ENCODE measurements at places on chromosomes 7 and 10.

GRCh38 chr7:46512891-46513413 is 591.9 kb upstream of the IGFBP3 start:
- H3K27ac ChIP-seq, result no peak overlapping the region
- H3K4me3 ChIP-seq, result no peak overlapping the region
- DNase-seq, result no peak
- H3K36me3 ChIP-seq, result no peaks in the 10 kb centered on the region
- no peaks in the 10 kb centered on the region for H3K4me1 ChIP-seq
- H3K27me3 ChIP-seq, result no peaks in the 10 kb centered on the region

GRCh38 chr7:43372676-43373355 is 210.1 kb upstream of the STK17A start:
- H3K4me1 ChIP-seq, result no peaks in the 10 kb centered on the region
- peaks cover 17% of the 10 kb centered on the region for H3K27me3 ChIP-seq
- no peak overlapping the region for H3K4me3 ChIP-seq
- no peak for DNase-seq
- H3K27ac ChIP-seq, result no peak overlapping the region
- no peaks in the 10 kb centered on the region for H3K36me3 ChIP-seq

DNA sequence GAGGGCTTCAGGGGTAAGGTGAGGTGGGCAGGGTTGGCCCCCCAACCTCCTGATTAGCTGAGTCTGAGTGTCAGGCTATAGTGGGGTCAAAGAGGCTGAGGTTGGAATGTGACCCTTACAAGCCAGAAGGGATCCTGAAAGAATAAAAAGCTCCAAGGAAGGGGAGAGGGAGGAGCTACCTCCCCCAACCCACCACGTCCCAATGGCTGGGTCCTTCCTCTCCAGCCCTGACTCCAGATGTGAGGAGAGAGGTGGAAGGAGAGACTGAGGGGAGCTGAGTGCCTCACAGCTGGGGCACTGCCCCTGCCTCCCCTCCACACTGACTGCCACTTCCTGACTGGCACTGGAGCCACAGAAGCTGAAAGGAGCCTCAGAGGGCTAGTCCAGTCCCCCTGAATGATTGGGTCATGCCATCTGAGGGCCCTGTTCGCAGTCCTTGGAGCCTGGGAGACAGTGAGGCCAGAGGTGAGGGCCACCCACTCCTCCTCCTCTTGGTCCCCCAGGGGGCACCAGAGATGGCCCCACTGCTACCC is 20.6 kb downstream of the IMPDH1 start:
- H3K27ac ChIP-seq, result no peak overlapping the region
- H3K4me1 ChIP-seq, result peaks cover 2% of the 10 kb centered on the region
- DNase-seq, result no peak
- no peaks in the 10 kb centered on the region for H3K27me3 ChIP-seq
- no peaks in the 10 kb centered on the region for H3K36me3 ChIP-seq
- no peak overlapping the region for H3K4me3 ChIP-seq

DNA sequence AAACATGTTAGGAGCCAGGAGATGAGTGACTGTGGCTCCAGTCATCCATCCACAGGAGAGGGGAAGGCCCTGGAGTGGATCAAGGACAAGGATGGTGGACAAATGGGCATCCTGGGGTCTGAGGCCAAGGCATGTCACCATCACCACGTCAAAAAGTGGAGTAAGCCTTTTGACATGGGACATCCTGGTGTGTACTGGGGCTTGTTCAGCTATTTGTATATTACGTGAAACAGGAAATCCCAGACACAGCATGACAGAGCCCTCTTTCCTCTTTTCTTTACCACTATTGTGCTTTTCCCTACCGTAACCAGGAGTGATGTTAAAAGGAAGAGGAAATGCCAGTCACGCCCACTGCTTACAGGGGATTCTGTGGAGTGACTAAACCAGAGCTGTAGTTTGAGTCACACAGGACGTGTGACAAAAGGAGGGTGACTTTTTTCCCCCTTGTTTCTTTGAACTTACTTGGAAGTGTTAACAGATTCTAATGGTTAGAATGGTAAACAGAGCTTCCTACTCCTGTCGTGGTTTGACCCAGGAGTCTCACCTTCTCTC is 15.4 kb downstream of the ACSL5 start:
- no peaks in the 10 kb centered on the region for H3K27me3 ChIP-seq
- peaks cover 4% of the 10 kb centered on the region for H3K36me3 ChIP-seq
- peak; percentile 76 for DNase-seq
- no peak overlapping the region for H3K4me3 ChIP-seq

GRCh38 chr10:60914690-60915141 is 29.3 kb downstream of the RHOBTB1 start:
- no peak overlapping the region for H3K4me3 ChIP-seq
- no peak for DNase-seq
- H3K4me1 ChIP-seq, result peaks cover 8% of the 10 kb centered on the region
- H3K27me3 ChIP-seq, result peaks cover 6% of the 10 kb centered on the region

DNA sequence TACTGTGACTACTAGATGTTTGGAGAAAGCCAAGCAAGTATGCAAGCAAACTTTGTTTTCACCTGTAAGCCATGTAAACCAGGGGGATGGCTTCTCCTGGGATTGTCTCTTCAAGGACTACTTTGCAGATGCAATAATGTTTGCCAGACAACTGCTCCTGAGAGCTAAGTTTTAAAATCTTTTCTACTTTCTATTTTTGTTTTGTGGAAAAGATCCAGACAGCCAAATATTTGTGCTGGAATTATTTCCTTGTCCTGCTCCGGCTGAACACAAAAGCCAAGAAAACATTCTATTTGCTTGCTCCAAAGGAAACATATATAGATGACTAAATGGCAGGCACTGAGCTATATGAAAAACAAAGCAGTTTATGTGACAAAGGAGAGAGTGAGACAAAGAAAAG is 51.6 kb downstream of the TFPI2 start:
- no peaks in the 10 kb centered on the region for H3K36me3 ChIP-seq
- no peak overlapping the region for H3K4me3 ChIP-seq
- H3K4me1 ChIP-seq, result no peaks in the 10 kb centered on the region
- DNase-seq, result no peak
- no peaks in the 10 kb centered on the region for H3K27me3 ChIP-seq

DNA sequence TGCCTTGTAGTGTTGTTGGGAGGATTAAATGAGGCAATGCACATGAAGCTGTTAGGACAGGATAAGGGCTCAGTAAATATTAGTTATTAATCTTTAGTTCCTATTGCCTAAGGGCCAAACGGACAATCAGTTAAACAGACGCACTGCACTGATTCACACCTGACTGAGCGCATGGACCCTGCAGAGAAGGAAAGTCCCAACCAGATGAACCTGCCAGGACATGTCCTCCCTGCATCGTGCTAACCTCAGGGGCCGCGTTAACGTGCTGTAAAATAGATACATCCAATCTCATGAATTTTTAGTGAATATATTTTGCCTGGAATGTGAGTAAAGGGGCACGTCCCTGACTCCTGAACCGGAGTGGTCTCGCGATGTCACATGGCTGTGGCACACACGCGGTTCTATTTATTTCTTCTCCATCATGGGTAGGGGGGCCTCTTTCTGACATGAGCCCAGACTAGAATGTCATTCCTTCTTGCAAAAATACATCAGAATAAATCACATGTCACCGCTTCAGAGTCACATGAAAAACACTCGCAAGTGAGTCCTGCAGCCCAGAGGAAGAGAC is 12.3 kb downstream of the ADARB2 start:
- H3K36me3 ChIP-seq, result no peaks in the 10 kb centered on the region
- H3K4me3 ChIP-seq, result no peak overlapping the region
- H3K27me3 ChIP-seq, result peaks cover 16% of the 10 kb centered on the region
- DNase-seq, result no peak
- no peak overlapping the region for H3K27ac ChIP-seq
- no peaks in the 10 kb centered on the region for H3K4me1 ChIP-seq

GRCh38 chr10:112701211-112701877 is 248.7 kb upstream of the TCF7L2 start:
- H3K4me1 ChIP-seq, result no peaks in the 10 kb centered on the region
- no peak for DNase-seq
- no peak overlapping the region for H3K27ac ChIP-seq

DNA sequence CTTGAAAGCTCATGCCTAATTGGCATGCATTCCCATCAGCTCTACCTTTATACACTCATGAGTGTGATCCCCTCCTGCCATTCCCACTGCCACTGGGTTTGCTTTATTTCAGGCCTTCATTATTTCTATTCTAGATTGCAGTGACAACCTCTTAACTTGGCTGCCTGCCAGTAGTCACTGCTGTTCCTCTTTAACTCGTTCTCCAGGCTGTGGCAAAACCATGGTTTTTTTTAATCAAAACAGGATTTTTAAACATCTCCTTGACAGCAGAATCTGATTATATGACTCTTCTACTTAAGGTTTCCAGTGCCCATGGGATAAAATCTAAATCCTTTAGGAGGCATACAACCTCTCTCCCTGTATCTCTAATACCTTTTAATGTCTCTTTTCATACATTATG is 223.7 kb upstream of the PCDH15 start:
- H3K36me3 ChIP-seq, result no peaks in the 10 kb centered on the region
- H3K27ac ChIP-seq, result no peak overlapping the region
- H3K4me1 ChIP-seq, result no peaks in the 10 kb centered on the region
- no peak for DNase-seq
- no peaks in the 10 kb centered on the region for H3K27me3 ChIP-seq

- H3K27ac ChIP-seq, result no peak overlapping the region
- H3K4me1 ChIP-seq, result peaks cover 74% of the 10 kb centered on the region
- no peak for DNase-seq
- H3K27me3 ChIP-seq, result no peaks in the 10 kb centered on the region
These were observed 17.9 kb downstream of the AVL9 start for GRCh38 chr7:32513210-32513609.

- H3K4me3 ChIP-seq, result no peak overlapping the region
- H3K27ac ChIP-seq, result no peak overlapping the region
- no peaks in the 10 kb centered on the region for H3K27me3 ChIP-seq
- peak; percentile 25 for DNase-seq
These were observed 975.2 kb downstream of the SORCS1 start for GRCh38 chr10:106189292-106189691.

GRCh38 chr10:30435073-30435422 is 1.1 kb downstream of the MAP3K8 start:
- peak overlapping the region; percentile 74 for H3K27ac ChIP-seq
- peaks cover 30% of the 10 kb centered on the region for H3K36me3 ChIP-seq
- H3K27me3 ChIP-seq, result no peaks in the 10 kb centered on the region
- peak; percentile 38 for DNase-seq
- H3K4me3 ChIP-seq, result peak overlapping the region; percentile 92
- H3K4me1 ChIP-seq, result peaks cover 51% of the 10 kb centered on the region

- H3K27ac ChIP-seq, result no peak overlapping the region
- no peaks in the 10 kb centered on the region for H3K27me3 ChIP-seq
- peaks cover 81% of the 10 kb centered on the region for H3K4me1 ChIP-seq
- no peak overlapping the region for H3K4me3 ChIP-seq
These were observed 30.2 kb downstream of the WBP1L start for GRCh38 chr10:102773986-102774385.

DNA sequence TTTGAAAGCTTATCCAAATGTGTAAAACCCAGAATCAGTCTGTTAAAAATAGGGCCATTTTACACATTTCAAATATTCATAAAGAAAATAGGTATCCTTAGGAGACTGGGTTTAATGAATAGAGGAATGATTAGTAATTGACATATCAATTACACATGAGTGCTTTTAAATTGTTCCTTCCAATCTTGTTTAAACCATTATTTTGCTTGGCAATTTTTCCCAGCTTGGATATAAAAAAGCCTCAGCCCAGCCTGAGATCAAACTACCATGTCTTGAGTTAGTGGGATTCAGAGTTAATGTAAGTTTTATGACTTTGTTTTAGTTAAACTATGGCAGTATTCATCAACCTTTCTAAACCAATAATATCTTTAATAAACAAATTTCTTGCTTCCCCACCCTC is 28.3 kb downstream of the PARP12 start:
- no peaks in the 10 kb centered on the region for H3K27me3 ChIP-seq
- H3K4me1 ChIP-seq, result peaks cover 25% of the 10 kb centered on the region
- no peak overlapping the region for H3K4me3 ChIP-seq
- peaks cover 29% of the 10 kb centered on the region for H3K36me3 ChIP-seq
- H3K27ac ChIP-seq, result no peak overlapping the region

DNA sequence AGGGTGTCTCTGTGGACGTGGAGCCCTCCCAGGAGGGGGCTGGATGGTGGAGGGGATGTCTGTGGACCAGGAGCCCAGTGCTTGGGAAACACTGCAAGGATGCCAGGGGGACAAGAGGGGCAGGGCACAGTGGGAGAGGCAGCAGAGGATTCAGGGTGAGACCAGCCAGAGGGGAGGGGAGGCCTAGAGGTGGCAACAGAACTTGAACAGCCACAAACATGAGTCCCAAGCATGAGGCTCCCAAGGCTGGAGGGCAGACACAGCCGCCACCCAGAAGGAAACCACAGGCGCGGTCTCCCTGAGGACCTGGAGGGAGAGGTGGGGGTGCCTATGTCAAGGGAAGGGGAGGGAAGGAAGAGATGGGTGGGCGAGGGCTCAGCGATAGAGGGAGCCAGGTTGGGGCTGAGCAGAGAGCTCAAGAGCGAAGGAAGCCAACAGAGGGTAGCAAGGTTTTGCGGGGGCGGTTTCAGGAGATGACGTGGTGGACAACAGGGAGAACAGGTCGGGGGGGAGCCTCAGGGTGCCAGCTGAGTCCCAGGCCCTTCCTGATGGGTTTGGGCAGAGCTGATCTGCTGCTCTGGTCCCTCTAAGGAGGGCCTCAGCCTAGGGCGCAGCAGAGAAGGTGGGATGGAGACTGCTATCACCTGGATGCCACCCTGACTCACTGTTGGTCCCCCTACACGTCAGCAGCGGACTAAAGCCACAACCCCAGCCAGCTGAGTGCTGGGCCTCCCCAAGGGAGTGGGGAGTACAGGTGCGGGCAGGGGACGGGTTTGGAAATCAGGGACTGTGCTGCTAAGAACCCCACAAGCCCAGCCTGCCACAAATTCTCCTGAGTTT is 6.7 kb upstream of the PILRA start:
- H3K27ac ChIP-seq, result peak overlapping the region; percentile 67
- peaks cover 44% of the 10 kb centered on the region for H3K36me3 ChIP-seq
- no peak overlapping the region for H3K4me3 ChIP-seq
- H3K27me3 ChIP-seq, result no peaks in the 10 kb centered on the region

- H3K4me1 ChIP-seq, result no peaks in the 10 kb centered on the region
- H3K4me3 ChIP-seq, result no peak overlapping the region
- no peaks in the 10 kb centered on the region for H3K36me3 ChIP-seq
These were observed 26.4 kb upstream of the GPR37 start for GRCh38 chr7:124792002-124792401.

GRCh38 chr10:84296091-84296981 is 32.1 kb upstream of the CCSER2 start:
- no peaks in the 10 kb centered on the region for H3K36me3 ChIP-seq
- DNase-seq, result no peak
- no peak overlapping the region for H3K4me3 ChIP-seq

GRCh38 chr7:133773601-133774000 is 353.5 kb upstream of the LRGUK start:
- H3K36me3 ChIP-seq, result peaks cover 13% of the 10 kb centered on the region
- H3K4me1 ChIP-seq, result no peaks in the 10 kb centered on the region
- H3K27me3 ChIP-seq, result no peaks in the 10 kb centered on the region
- no peak overlapping the region for H3K4me3 ChIP-seq
- no peak for DNase-seq

DNA sequence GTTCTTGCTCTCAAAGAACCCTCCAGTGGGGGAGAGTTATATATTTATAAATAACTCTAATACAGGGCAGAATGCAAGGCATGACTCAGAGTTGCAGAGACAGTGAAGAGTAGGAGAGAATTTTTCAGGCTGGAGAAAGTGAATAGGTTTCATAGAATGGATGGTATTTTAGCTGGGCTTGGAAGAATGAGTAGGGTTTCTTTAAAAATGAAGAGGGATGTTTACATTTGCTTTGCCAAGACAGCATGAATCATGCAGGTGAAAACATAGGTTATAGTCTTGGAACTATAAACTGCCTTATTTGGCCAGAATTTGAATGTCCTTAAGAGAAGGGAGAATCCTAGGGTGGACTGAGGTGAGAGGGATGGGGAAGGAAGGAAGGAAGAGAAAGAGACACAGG is 124.8 kb downstream of the CPED1 start:
- H3K4me1 ChIP-seq, result no peaks in the 10 kb centered on the region
- DNase-seq, result no peak
- no peaks in the 10 kb centered on the region for H3K36me3 ChIP-seq
- H3K4me3 ChIP-seq, result no peak overlapping the region
- H3K27me3 ChIP-seq, result peaks cover 4% of the 10 kb centered on the region
- no peak overlapping the region for H3K27ac ChIP-seq
